ENCODE measurements at places on chromosomes 7 and 10. TPM values are rescaled to one million over a fixed set of nuclear protein-coding genes. Genes with fewer than 3 reads are reported as not detected.

DNA sequence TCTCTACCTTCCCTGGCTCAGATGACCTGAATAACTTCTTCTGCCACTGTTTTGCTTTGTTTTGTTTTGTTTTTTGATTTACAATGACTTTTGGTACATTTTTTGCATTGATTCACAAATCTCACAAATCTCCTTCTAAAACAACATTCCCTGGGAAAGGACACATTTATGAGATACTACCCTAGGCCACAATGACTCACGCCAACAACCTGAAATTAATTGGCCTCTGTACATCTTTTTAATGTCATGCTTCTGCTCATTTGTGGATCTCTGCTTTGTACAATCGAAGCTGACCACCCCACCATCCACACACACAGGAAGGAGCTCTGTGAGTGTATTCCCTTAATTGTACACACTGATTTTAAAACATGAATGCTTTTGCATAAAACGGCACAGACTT lies 156.7 kb upstream of the PFKP start:
- no peak for DNase-seq

DNA sequence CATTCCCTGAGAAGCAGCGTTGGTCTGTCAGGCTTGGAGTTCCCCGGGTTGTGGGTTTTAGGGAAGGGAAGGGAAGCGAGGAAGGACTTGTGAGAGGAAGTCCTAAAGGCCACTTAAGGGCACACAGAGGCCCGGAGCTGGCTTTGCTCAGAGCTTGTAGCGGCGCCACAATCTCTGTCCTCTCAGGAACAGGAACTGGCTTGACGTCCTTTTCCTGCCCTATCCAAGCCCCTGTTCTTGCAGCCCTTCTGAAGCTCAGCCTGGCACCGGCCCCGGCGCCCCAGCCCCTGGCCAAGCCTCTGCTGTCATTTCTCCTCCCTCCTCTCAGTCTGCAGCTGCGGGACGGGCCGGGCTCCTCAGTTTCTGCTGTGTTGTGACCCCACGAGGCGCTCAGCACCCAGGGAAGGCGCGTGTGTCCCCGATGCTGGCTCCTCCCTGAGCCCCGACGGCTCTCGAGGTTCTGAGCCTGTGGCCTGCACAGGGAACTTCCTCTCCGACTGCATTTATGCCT lies at the start of gene GIMAP8:
TSS of gene GIMAP8 (plus strand) at position 140 of the 511 bp plus-strand sequence. CDS start 16,069 bp downstream, outside the sequence.
- peak; percentile 74 for DNase-seq

Gene DIP2C
- 23.8 TPM for total RNA-seq

Gene AOC1
- not detected for total RNA-seq

Gene OR2A12
- total RNA-seq: not detected

DNA sequence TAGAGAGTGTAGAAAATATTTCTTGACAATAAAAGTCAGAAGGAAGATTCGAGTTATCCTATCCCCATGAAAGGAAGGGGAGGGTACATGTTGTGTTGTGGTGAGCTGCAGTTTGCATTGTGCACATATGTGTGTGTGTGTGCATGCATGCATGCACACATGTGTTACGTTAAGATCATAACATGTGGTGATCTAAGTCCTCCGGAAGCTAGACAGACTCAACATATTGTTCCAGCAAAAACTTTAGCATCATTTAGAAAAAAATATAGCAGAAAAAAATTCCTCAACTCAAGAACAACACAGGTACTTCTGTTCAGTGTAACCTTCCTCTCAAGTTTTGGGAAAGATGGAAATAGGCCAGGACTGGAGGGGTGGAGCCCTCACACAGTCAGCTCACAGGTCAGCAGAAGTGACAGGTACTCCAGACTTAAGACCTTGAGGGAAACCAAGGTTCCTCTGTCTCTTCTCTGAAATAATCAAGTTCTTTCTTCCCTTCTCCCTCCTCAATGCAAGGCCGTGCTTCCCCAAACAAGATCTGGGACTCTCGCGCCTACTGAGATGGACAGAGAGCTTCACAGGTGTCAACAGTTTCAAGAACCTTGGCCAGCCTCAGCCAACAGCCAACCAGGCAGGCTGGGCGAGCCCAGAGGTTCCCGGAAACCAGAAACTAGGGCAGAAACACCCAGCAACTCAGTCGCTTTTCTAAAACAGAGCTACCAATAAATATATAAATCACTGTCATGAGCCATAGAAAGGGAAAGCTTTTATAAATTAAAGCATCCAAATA lies 205.2 kb downstream of the FAM107B start:
- no peak for DNase-seq

Gene PCBD1
- 79.4 TPM for total RNA-seq

DNA sequence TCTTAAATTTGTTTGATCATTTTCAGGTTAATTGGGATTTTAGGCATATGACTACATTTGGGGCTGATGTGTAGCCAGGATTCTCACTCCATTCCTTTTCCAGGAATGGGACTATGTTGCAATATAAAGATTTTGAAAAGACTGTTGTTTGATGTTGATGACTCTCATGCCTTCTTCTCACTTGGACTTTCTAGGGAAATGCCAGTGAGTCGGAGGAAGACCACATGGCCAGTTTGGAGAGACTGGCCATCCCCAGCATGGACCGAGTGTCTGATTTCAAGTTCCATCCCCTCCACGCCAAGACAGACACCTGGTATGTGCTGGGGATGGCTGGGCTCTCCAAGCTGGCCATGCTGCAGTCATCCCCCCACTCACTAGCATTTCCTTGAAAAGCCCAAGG lies 5.5 kb downstream of the IGFBP3 start:
- no peak for DNase-seq
